ENCODE measurements at places on chromosomes 1 and 21.

DNA sequence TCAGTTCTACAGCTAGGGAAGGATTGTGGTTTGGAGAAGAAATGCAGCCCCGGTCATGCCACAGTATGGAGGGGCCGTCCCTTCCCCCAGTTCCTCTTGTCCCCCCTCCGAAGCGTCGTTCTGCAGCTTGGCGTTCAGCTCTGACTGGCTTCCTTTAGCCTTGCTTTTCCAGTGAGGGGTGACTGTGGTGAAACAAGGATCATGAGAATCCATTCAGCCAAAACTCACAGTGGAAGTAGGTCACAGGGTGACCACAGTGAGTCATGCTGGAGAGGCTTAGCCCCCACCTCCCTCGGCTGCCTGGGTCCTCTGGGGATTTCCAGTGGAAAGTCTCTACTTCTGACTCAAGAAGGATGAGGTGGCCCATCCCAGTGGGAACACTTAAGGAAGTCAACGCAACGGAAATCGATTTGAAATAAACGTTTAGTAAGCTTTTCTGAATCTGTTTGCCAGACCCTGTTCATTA, 37.3 kb upstream of the COL6A2 start:
- DNase-seq, result no peak

GRCh38 chr1:236112332-236112627, 30.1 kb upstream of the GPR137B start:
- no peak for DNase-seq

DNA sequence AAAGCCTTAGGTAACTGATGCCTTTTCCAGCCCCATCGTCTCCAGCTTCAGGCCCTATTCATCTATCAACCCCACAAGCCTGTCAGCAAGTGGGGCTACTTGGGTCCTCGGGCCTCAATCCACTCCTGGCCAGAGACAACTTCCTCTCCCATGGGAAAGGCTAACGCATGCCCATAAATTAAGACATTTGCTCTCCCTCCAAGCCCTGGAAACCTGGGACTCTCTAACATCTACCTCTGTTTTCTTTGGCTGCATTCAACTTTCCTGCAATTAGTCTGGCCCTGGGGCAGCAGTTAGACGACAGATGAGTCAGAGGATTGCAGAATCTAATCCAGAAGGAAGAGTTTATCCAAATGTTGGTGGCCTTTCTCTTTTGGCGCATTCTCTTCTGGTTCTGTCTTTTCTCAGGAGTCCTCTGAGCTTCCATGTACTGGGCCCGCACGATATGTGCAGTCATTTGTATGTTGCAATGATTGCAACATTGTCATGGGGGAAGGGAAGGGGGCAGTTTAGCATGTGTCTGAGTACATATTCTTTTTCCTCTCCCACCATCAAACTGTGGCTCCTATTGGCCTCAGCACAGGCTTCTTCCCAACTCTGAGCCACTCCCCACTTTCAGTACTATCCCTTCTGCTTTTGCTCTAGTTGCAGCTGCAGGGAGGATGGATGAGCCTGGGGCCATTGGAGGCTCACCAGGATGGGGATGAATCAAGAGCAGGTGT, 54.4 kb downstream of the NAV1 start:
- DNase-seq, result no peak

DNA sequence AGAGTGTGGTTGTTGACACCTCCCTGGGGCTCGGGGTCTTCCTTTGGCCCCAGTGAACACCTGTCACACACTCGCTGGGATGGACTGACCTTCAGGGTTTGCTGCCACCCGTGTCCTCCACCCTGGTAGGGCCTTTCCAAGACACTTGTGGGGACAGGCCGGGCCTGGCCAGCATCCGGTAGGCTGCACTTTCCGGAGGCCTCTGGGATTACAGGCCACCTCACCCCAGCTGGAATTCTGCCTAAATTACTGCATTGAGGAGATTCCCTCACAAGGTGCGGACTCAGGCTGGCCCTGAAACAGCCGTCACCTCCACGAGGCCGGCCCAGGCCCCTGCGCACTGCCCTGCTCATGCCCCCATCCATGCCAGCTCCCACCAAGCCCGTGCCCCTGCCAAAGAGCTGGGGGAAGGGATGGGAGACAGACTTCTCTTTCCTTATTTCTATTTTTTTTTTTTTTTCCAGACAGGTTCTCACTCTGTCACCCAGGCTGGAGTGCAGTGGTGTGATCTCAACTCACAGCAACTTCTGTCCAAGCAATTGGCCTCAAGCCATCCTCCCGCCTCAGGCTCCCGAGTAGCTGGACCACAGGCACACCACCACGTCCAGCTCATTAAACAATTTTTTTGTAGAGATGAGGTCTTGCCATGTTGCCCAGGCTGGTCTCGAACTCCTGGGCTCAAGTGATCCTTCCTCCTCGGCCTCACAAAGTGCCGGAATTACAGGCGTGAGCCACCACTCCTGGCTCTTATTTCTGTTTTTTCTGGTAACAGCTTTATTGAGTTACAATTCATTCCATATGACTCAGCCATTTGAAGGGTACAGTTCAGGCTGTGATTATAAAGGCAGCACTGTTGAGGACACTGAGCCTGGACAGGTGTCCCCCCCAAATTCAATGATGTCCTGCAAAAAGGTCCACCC, 11.3 kb downstream of the CSTB start:
- no peak for DNase-seq

All from stimulated activated CD4-positive, alpha-beta T cell treated with anti-CD3 and anti-CD28 coated beads, TNF-alpha, amount 100 ng/mL, for 1 hour (primary cell).